ENCODE measurements at places on chromosomes 5 and 9. TPM values are rescaled to one million over a fixed set of nuclear protein-coding genes. Genes with fewer than 3 reads are reported as not detected.

- no peak for DNase-seq
Observed at GRCh38 chr5:83096660-83097339, 19.5 kb downstream of the XRCC4 start.

ENHO gene
- polyA plus RNA-seq = 0.09 TPM

NEUROG1 gene
- polyA plus RNA-seq = not detected

ANKRD33B gene
- polyA plus RNA-seq = 4.6 TPM

IL31RA gene
- polyA plus RNA-seq = 1.9 TPM

Data from AG04450 (cell line).